ENCODE measurements at places on chromosomes 2 and 18.

DNA sequence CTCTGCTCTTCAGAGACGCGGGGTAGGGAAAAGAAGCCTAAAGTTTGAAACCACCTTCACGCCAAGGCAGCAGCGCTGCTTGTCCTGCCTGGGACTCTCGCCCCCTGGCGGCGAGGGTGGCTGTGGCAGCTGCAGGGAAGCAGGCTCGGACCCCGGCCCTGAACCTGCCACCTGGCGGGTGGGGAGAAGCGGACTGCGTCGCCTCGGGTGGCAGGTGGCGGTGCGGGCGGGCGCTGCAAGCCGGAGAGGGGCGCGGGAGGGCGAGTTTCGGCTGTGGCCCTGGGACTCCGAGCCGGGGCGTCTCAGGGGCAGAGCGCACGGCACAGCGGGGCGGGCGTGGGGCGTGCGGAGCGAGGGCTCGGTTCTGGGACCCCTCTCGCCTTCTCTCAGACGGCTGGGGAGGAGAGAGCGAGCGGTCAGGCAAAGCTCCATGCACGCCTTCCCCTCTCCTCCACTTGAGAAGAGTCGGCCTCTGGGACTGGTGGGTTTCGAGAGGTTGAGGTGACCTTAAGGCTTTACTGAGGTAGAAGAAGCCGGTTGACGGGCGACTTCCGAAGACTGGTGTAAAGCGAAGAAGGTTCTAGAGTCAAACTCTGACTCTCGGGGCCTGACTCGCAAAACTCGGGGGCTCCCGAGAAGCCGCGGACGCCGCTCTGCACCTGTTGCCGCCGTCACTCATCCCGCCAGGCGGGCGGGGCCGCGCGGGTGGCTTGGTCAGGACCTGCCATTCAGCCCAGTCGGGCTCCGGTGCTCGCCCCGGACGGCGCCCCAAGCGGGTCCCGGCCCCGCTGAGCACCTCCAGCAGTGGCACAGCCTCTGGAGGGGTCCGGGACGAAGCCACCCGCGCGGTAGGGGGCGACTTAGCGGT is 1.1 kb upstream of the BOLL start:
- peak; percentile 60 for DNase-seq

DNA sequence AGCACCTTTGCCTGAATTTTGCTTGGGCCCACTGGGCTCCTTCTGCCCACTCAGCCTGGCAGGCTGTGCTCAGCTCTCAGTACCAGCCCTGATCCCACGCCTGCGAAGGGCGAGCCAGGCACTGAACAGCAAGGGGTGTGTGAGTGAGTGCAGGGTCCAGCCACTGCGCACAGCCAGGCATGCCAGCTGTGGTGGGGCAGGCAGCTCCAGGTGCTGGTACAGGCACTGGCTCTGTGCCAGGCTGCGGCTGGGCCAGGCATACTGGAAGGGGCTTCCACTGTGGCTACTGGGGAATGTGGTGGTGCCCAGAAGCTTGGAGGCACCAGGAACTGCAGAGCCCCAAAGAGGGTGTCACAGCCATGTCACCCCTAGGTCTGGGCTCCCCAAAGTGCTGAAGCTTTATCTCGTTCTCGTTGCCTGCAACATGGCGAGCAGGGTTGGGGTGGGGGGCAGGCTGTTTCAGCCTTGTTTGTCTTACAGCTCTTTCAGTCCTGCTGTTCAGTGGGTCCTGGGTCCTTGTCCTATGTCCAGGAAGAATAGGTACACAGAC is 8.8 kb downstream of the DYSF start:
- no peak for DNase-seq

GRCh38 chr18:34358923-34359322 is 134.2 kb upstream of the NOL4 start:
- no peak for DNase-seq

GRCh38 chr18:54205959-54206358 is 18.5 kb downstream of the MBD2 start:
- DNase-seq: no peak

DNA sequence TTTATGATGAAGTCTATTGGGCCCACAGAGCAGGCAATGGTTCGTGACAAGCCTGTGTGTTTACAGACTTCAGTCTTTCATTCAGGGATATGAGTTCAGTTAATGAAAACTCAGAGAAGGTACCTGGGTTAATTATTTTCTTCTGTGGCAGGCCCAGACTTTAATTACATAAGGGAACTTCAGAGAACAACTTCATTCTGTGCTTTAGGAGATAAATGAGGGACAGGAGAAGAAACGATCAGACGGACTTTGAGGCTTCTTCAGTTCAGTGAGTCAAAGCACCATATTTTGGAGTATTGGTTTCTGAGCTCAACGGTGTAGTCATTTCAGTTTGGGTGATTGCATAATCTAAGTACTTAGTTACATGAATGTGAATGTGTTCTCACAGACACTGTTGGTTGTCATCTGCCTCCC is 203.0 kb upstream of the KCNJ3 start:
- DNase-seq: no peak

GRCh38 chr2:199455545-199456382 is 2.0 kb downstream of the SATB2 start:
- DNase-seq: peak; percentile 45

DNA sequence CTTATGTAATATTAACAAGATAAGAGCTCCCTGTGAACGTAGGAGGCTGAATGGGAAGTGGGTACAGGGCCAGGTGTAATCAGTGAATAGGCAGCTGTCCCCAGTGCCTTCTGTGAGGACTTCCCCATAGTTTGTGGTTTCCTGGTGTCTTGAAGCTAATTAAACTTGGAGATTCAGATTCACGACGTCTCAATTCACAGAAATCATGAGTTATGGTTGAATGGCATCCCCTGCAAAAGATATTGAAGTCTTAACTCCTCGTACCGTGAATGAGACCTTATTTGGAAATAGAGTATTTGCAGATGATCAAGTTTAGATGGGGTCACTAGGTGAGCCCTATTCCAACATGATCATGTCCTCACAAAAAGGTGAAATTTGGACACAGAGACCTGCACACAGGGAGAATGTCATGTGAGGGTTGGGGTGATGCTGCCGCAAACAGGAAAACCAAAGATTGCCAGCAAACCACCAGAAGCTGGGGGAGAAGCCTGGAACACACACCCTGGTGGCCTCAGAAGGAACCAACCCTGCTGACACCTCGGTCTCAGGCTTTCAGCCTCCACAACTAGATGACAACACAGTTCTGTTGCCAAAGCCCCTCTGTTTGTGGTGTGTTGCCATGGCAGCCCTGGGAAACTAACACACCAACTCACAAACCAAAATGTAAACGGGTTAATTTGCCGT is 13.2 kb downstream of the ARL4C start:
- peak; percentile 10 for DNase-seq

- DNase-seq: no peak
Measured at GRCh38 chr2:17136231-17136630, 382.0 kb downstream of the RAD51AP2 start.

DNA sequence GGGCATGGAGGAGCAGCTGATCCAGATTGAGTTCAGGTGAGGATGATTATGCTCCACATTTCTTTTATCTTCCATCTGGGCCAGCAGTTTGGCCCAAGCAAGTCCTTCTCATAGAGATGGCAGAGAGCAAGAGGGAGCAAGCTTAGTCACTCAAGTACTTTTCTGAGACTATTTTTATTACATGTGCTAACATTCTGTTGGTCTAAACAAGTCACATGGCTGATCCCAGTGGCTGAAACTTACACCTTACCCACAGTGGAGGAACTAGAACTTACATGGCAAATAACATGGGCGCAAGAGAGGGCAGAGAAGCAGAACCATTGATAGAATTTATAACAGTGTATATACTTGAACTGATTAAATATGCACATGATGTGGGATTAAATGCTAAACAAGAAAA is 105.7 kb downstream of the KYNU start:
- DNase-seq: no peak

DNA sequence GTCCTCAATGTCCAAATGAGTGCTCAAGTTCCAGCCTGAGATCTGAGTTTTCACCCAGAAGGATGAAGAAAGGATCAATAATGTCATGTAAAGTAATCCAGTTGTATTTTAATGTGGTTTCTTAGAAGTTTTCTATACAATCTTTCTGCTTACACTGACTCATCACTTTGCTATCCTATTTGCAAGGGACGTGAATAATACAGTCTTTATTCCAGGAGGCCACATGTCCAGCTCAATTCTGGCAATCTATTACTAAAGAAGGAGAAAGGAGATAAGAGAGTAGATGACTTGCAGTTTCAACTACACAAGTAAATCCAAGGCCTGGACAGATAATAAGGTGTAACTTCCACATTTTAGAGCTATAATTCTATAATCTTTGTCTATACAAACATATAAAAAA is 601.1 kb upstream of the SETBP1 start:
- DNase-seq: no peak

- no peak for DNase-seq
Measured at GRCh38 chr2:209642146-209642820, 129.3 kb upstream of the UNC80 start.

- no peak for DNase-seq
Measured at GRCh38 chr2:85718885-85719492, 24.8 kb downstream of the GNLY start.

GRCh38 chr2:119384971-119385370 is 18.2 kb downstream of the DBI start:
- no peak for DNase-seq

- no peak for DNase-seq
Measured at GRCh38 chr2:147275943-147276342, 568.9 kb upstream of the ACVR2A start.
